ENCODE measurements at places on chromosomes 5 and 9.

DNA sequence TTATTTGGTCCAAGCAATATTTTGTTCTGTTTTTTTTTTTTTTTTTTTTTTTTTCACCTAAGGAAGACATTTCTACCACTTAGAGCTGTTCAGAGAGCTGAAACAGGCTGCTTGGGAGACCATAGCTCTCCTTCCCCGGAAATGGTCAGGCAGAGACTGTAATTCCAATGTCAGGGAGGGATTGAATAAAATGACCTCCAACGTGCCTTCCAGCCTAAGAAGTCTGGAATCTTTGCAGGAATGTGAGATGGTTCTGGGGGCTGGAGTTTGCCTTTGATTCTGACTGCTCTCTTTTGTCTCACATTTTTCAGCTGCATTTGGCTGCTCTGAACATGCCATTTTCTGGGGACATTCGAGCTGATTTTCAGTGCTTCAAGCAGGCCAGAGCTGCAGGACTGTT lies 38.3 kb upstream of the TGFBR1 start:
- no peak for DNase-seq

DNA sequence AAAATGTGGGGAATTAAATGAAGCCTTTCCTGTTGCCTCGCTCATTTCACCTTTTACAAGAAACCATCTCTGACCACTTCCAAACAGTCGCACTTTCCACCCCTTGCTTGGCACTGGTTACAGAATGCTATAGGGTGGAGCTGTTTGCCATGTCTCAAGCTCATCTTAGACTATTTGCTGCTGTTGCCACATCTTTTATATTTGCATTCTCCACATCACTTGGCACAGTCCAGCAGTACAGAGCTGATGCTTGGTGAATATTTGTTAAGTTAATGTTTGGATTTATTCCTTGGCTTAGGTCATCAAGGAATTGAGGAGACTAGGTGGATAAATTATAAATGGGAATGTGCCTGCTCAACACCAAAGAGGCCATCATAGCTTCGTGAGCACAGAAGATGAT lies 53.2 kb downstream of the GNA14 start:
- no peak for DNase-seq

DNA sequence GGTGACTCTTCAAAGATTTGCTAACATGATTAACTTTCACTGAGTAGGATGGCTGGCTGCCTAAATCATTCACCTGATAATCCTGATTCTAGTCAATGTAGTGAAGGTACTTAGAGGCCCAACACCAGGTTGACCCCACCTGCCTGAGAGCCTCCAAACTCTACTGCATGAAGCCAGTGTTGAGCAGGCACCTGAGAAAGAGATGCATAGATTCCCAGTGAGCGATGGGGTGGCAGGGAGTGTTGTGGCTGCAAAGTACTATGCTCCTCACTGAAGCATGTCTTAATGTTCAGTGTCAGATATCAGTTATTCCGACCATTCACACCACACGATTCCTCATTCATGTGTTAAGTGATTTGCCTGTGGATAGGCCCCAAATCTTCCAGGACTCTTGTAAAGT lies 804.4 kb downstream of the TLE4 start:
- no peak for DNase-seq

DNA sequence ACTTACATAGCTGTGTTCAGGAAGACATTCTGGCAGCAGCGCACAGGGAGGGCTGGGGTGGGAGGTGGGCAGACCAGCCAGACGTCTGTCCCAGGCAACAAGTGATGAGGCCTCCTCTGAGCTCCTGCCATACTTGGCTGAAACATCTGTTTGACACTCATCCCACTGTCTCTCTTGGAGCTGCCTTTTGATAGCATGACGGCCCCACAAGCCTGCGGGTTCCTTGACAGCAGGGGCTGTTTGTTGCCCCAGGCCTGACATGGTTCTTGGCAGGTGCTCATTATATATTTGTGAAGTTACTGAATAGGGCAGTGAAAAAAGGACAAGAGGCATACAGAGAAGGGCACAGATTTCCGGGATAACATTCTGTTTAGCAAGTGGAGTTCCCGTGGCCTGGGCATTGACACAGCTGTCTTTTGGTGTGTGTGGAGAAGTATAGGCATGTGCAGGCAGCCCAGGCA lies 22.2 kb upstream of the B4GALT1 start:
- no peak for DNase-seq
